ENCODE measurements at places on chromosomes 2 and 18.

- DNase-seq = no peak
Measured at GRCh38 chr2:113357071-113357470, 78.3 kb upstream of the PAX8 start.

DNA sequence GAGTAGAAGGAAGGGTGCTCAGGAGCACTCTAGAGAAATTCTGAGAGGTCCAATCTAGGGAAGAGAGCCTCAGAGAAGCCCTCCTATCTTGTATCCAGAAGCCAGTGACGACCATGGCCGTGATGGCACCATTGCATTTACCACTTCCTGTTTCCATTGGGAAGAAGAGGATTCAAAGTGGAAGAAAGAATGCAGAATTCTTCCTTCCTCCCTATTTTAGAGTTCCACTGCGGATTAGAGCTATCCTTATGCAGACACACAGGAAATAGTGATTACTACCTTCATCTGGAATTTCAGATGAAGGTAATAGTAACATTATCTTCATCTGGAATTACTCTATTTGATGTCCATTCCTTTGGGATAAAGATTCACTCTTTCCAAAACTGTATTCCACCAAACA is 45.6 kb upstream of the PCBP1 start:
- DNase-seq = no peak

DNA sequence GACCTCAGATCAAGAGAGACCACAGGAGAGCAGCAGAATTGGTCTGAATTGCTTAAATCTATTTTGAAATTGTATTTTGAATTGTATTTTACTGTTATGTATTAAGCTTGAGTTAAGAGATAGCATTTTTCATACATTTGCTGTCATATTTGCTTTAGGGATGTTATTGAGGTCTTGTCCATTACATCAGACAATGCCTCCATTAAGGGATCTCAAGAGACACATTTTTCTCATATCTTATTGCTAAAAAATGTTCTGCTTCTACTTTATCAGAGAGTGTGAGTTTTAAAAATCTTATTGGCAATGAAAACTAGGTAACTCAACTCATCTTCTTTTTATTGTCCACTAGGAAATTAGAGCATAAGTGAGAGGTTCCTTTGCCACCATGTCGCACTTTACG is 66.8 kb upstream of the CTAGE1 start:
- DNase-seq = no peak

DNA sequence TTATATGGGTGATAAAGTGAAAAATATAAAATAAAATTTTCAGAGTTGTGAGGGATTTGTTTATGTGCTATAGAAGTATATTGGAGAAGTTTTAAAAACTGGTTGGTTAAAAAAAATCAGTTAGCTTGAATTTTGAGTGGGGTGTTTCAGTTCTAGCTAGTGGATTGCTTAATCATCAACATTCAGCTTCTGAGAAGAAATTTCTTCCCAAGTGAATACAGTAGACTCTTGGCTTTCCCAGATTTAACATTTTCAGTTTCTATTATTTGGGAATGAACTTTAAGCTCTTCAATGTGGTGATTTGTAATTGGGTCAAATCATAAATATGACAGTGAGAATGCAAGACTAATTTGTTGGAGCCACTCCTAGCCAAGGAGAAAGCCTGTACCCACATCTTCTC is 120.8 kb downstream of the PLCL1 start:
- no peak for DNase-seq

DNA sequence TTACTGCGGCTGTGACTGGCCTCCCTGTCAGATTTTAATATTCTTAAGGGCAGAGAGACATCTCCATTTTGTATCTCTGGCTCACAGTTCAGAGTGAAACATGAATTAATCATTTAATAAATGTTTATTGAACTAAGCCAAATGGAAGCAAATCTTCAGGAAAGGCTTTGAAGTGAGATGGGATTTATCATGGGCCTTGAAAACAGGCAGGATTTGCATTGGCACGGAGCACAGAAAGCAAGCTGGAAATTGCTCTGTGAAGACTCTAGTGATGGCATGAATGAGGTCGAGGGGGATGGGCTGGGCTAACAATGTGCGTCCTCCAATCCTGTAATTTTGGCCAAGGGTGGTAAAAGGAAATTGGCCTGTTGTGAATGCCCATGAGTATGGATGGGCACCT is 369.8 kb upstream of the SOX11 start:
- DNase-seq = no peak

DNA sequence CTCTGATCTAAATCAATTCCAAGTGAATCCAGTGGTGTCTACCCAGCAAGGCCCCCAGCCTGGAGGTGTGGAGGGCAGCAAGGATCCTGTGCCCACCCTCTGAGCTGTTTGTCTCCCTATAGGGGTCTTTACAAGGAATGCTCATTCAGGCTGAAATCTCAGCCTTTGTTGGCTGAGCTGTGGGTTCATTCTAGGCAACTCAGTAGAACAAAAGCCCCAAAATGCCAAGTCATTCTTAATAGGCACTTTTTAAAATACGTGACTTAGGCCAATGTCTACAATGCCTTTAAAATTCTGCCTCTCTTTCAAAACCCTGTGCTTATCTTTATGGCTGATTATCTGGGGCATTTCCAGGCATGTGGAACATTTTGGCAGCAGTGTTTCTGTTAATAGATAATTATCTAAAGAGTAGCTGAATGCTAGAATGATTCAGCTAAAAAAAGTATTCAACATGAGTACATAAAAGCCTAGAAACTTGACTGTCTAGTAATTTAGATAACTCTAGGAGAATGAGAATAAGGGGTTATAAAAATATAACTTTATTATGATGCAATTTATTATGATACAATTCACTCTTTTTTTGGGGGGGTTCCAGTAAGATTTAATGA is 7.4 kb downstream of the UGT1A6 start:
- DNase-seq = no peak

GRCh38 chr2:224909885-224910573 is 132.2 kb downstream of the DOCK10 start:
- DNase-seq = no peak

DNA sequence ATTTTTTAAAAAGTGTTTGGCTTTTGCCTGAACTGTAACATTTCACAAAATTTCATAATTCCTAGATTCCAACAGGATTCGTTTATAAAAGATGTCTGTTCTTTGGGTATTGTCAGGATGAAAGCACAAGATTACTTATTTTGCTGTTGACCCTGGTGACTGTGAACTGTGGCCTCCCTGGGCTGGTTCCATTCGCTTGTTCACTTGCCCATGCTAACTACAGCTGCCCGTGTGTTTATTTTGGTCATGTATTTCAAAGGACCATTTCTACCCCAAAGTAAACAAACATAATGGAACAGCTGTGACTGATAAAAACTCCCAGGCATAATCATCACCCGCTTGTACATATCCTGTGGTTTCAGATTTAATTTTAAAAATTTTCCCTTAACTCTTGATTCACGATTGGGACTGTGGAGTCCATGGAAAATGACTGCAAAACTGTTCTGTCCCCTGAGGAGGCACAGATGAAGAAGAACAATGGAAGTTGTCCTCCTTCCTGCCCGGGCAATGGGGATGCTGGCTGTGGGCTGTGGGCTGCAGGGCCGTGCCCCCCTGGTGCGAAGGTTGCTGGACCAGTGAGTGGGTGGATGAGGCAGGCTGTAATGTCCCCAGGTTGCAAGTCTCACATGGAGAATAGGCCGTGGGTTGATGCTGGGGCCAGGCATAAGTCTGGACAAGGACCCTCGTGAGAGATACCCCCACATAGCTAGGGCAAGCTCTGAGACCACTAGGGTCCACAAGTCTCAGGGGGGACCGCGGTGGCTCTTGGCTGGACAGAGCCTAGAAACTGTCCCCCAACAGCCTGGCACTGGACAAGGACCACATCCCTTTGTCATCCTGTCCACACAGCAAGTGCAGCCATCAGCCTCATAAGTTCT is 28.9 kb upstream of the HDAC4 start:
- DNase-seq = no peak

DNA sequence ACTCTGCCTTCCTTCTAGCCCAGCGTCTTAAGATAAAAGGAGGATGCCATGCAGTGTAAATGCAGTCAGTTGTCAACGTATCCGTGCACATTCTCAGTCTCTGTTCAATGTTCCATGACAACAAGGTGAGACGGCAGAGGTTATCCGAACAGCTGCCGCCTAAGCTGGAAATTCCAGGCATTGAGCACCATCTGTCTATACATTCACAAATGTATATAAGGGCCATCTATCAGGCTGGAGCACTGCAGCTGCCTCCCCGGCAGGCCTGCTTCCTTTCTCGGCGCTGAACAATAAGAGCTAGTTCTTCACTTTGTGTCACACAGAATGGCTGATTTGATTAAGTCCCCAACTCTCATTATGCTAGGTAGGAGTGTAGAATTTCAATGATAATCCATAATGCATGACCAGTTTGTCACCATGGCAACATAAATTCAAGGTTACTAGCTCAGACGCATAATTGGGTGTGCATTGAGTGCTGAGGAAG is 282.2 kb upstream of the SOX11 start:
- no peak for DNase-seq

Measured in stimulated activated CD4-positive, alpha-beta T cell treated with anti-CD3 and anti-CD28 coated beads, Interleukin-2, amount 100 ng/mL, for 48 hours (primary cell).